ENCODE measurements at places on chromosomes 6 and 20.

DNA sequence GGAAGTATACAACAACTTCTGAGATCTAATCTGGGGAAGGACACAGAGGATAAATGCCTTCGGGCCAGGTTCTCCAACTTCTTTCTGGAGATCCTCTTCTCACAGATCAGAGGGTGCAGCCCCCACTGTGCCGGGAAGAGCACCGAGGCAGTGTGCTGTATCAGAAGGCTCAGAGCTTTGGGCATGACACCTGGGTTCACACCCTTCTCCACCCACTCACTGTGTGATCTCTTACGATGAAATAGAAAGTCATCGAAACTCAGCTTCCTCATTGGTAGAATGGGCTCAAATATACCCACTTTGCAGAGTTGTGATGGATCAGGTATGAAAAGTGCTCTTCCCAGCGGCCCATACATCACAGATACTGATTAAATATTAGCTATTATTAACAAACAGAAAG lies 347.5 kb upstream of the SOX4 start:
- no peak for DNase-seq

DNA sequence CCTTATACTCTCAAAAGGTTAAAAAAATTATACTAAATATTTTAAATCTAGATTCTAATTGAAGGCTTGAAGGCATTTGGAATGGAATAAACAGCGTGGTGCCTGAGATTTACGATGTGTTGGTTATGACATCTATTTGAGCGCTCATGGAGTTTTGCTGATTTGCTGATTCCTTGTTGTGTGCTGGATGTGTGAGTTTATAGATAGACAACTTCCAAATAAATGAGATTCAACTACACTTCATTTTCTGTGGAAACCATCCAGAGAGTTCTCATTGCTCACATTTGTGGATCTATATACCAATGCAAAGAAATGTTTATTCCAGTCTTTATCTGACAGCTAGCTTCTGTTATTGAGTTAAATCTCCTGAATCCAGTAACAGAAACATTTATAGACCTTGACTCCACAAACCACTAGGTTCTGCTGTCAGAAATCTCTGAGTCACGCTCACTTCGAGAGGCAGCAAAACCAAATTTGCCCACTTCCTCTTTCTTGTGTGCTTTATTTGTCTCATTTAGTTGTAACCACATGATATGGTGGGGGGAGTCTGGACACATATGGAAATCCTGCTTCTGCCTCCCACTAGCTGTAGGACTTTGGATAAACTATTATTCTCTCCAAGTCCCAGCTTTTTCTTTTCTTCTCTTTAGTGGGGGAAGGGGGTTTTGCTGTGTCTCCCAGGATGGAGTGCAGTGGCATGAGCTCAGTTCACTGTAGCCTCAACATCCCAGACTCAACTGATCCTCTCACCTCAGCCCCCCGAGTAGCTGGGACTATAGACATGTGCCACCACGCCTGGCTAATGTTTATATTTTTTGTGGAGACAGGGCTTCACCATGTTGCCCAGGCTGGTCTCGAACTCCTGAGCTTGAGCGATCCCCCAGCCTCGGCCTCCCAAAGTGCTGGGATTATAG lies 54.5 kb downstream of the IPCEF1 start:
- DNase-seq, result peak; percentile 20

DNA sequence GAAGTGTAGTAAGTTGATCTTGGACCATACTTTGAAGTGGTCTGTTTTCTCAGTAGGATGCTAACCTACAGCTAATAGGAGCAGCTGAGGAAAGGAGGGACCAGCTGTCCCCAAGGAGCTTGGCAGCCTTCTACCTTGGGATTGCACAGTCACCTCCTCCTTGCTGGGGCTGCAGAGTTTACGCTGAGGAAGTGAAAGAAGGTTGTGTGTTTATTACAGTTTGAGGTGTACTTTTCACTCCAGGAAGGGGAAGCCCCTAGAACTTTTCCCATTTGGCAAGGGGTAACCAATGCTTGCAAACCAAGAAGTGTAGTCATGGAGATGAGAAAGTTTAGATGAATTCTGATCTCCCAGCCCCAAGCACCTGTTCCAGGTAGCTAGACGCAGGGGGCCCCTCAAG lies 58.8 kb downstream of the BMP6 start:
- no peak for DNase-seq

GRCh38 chr20:2984956-2985661 lies 58.3 kb upstream of the GNRH2 start:
- no peak for DNase-seq

DNA sequence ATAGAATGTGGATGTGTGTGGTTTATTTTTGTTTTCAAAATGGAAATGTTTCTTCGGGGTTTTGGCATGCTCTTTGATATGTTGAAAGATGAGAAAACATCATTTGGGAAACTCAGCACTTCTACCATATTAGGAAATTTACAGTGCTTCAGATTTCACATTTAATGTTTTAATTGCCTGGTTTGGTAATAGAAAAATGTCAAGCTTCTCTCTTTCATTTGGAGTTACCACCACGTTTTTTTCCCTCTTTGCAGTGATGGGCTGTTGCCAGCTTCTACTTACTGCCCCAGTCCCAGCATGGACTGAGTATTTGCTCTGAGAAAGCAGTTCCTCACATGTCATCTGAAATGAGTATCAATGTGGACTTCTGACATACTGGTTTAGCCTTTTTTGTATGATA lies 267.7 kb downstream of the PRL start:
- no peak for DNase-seq

DNA sequence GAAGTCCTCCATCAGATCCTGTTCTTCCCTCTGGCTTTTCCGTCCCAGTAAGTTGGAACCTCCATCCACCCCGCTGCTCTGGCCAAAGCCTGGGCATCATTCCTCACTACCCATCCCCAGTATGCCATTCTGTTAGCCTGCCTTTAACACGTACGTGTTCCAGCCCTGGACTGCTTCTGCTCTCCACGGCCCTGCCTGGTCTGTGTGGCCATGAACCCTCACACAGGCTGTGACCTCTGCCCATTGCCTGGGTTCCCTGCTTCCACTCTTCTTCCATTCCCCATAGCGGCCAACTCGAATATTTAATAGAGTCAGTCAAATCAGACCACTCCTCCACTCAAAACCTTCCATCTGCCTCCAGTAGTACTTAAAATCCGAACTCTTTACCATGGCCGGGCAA lies 29.4 kb downstream of the RALGAPA2 start:
- no peak for DNase-seq

DNA sequence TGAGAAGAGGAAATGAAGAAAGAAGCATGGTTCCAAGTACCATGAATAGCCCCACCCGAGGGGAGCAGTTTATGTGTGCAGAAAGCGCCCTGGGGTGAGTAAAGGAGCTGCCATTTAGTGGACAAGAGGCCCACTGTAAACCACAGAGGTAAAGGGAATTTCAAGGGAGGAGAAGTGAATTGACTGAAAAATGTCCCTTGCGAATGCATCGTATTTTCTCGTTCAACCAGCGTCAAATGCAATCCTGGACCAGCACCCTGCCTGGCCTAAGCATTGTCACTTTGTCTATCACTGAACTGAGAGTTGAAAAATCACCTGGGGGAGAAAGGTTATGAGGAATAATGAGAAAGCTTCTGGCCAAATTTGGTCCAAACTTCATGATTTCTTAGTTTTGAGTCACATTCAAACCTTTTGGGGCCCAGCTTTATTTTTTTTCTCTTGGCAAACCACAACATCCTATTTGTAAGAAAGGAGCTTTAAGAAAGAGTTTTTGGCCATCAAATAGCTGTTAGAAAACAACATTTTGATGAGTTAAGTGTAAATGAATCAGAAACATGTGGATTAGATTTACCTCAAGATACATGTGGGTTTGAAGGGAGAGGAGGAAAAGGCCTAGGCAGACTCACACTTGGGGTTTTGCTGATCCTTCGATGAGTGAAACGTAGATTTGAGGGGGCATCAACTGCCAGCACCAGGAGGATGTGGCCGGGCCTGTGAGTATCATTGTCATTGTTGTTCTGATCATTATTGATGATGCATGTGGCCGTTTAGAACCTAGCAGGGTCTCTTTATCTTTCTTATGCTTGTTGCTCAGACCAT lies 214.0 kb downstream of the CLIC5 start:
- no peak for DNase-seq

DNA sequence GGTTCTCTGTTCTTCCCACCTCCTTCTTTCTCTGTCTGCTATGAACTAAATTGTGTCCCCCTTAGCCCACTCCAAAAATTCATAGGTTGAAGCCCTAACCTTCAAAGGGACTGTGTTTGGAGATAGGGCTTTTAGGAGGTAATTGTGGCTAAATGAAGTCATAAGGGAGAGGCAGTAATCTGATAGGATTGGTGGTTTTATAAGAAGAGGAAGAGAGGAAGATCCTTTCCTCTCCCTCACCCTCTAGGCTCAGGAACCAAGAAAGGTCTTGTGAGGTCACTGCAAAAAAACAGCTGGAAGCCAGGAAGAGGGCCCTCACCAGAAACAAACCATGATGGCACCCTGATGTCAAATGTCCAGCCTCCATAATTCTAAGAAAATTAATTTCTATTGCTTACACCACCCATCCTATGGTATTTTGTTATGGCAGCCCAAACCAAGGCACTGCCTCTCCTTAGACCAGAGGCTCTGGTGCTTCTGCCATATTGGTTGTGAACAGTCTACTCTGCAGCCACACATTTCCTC lies 135.1 kb upstream of the COL21A1 start:
- no peak for DNase-seq

DNA sequence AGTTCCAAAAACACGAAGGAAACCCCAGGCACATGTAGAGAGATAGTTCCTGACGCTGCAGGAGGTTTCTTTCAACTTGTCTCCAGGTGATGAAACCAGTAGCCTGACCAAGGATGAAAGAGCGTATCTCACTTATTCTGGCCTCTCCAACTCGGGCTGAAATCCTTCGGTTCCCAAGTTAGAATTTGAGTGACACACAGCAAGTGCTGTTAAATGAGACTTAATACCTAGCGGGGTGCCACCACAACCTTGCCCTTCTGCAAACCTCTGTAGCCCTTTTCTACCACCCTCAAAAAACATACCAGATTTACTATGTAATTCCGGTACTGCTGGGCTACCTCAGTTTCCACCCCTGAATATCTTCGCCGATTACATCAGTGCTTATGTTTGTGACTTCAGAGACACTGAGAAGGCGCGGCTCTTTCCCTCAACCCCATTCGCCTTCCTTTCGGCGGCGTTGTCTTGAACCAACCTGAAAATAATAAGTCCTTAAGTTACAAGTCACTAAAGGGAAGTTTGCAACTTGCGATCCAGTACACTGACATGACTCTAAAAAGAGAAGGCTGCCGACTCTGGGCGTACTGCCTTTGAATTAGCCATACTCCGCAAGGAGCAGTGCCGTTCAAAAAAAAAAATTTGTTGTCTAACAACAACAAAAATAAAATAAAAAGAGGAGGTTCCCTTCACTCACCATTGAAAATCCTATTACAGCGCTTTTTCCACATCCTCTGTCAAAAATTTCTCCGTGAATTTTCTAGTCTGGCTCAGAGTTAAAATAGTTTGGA lies 194.9 kb upstream of the ZNF184 start:
- no peak for DNase-seq

GRCh38 chr6:161274488-161274858 lies 612 bp upstream of the AGPAT4 start:
- DNase-seq, result no peak

- DNase-seq, result no peak
Observed at GRCh38 chr20:4671015-4671414, 50.7 kb upstream of the PRND start.

GRCh38 chr6:43924222-43924702 lies 154.3 kb downstream of the VEGFA start:
- peak; percentile 17 for DNase-seq

DNA sequence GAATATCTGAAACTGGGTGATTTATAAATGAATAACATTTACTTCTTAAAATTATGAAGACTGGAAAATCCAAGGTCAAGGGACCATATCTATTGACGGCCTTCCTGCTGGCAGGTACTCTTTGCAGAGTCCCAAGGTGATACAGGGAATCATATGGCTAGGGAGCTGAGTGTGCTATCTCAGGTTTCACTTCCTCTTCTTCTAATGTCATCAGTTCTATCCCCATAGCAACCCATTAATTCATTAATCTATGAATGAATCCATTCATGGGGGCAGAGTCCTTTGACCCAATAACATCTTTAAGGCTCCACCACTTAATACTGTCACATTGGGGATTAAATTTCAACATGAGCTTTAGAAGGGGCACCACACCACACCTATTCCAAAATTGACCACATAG lies 772.0 kb downstream of the HACE1 start:
- DNase-seq, result no peak

GRCh38 chr6:1594445-1595200 lies 15.1 kb upstream of the FOXC1 start:
- DNase-seq, result no peak

DNA sequence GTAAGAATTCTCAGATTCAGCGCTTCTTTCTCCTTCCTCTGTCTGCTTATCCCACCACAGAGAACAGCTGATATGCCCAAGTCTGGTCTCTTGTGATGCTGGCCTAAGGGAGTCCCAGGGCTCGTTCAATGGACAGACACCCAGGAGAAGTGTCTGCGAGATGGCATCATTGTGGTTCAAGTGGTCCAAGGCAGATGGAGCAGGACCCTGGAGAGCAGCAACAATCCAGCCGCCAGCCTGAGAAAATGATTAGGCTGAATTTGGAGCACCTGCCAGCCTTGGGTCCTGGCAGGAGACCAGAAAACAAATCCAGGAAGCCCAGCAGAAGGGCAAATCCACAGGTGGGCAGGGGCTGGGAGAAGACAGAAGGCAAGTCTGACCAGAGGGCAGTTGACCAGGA lies 145.8 kb downstream of the PTPRT start:
- no peak for DNase-seq

- DNase-seq, result no peak
Observed at GRCh38 chr20:9889270-9889981, 50.5 kb upstream of the PAK5 start.

DNA sequence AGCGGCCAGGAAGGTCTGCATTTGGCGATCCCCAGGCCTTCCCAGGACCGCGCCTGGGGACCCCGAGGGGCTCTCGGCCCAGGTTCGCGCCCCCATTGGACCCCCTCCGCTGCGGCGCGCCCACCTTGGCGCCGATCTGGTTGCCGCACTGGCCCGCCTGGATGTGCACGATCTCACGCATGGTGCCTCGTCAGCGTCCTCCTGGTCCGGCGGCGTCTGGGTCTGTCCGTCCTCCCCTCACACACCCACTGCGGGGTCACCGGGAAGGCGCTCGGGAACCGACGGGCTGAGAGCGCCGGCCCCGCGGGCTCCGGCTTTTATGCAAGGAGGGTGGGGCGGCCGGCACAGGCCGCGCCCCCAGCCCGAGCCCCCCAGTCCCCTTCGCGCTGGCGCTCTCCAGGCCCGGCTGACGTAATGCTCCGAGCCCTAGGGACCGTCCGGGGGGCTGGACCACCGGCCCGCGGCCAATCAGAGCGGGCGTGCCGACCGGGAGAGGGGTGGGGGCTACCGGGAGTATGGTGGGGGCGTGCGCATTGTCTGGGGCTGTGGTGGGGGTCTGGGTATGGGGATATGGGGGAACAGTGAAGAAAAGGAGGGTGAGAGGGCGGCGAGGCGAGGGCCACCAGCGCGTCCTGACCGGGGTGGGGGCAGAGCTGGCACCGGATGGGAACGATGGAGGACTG lies at the start of gene TUBB2B:
TUBB2B (minus strand) TSS at position 291 of the 683 bp plus-strand sequence; CDS start at position 181, 110 bp downstream.
- no peak for DNase-seq

GRCh38 chr6:22468256-22468965 lies 101.0 kb upstream of the HDGFL1 start:
- no peak for DNase-seq

Measured in CD4-positive, alpha-beta T cell (primary cell).